Sciatic nerve (tissue), 2 donors: ENCODE measurements at places on chromosomes 5 and 9. TPM values are rescaled to one million over a fixed set of nuclear protein-coding genes. Genes with fewer than 3 reads are reported as not detected.
A peak's percentile ranks its signal among the peaks of the same experiment; 100 is the strongest.

DNA sequence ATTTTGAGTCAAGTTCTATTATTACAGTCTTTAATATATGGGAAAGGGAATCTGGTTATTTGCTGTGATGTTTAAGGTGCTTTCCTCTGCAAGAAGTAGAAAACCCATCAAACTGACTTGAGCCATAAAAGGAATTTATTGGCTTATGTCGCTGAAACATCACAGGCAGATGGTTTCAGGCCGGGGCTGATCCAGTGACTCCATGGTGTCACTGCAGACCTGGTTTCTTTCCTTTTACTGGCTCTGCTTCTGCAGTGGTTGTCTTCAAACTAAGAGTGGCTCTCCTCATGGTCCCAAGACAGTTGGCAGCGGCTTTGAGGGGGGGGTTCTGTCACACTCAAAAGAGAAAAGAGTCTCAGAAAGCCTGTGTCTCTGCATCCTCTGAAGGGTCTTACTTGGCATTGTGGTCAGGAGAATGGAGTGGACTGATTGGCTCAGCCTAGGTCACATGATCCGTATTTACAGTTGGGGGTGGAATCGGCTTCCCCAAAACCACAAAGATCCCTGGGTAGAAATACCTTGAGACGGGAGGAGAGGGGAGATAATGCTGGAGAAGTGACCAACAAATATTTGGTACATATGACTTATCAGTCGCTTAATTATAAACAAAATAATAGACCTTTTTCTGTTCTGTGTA, 106.3 kb downstream of the DAPK1 start:
- no peak for DNase-seq

DNA sequence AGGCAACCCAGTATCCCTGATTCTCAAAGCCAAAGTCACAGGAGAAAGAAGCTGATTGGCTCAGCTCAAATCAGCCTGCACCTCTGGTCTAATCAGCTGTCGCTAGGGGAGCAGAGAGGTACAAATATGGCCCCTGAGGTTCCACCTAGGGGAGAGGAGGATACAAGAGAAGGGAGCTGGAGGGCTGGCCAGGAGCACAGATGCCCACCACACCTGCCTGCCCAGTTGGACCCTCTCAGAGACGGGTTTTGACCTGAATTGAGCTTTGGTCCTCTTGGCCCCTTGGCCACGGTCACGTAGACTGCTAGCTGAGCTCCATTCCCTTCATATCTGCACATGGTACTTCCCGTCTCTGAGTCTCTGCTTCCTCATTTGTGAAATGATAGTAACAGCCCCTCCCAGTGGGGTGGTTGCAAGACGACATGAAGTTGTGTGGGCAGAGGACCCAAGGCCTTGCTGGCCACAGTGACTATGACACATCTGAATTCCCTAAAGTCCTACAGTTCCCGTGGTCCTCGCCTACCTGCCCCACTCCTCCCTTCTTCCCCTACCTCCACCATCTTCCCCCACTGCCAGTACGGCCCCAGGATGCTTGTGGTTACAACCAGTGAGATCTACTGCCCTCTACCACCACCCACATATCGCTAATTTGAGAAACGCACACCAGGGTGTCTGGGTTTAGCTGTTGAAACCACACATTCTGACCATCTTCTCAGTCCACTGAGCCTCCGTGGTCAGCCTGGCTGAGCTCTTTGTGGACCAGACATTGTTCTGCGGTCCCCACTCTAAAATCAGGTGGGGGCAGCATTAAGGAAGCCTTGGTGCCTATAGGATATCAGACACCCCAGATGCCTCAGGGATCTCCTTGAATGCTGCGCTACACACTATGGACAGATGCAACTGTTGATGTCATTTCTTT, 60.3 kb upstream of the NEK6 start:
- DNase-seq, result no peak

GRCh38 chr9:4059437-4059836, 240.4 kb downstream of the GLIS3 start:
- no peak for DNase-seq

- DNase-seq, result no peak
These were observed 42.9 kb upstream of the PJA2 start for GRCh38 chr5:109452661-109453060.

Gene LIFR
- 106 TPM for total RNA-seq

Gene SLCO4C1
- total RNA-seq, result 0.36 TPM

Gene VPS13A
- total RNA-seq, result 30.3 TPM

DNA sequence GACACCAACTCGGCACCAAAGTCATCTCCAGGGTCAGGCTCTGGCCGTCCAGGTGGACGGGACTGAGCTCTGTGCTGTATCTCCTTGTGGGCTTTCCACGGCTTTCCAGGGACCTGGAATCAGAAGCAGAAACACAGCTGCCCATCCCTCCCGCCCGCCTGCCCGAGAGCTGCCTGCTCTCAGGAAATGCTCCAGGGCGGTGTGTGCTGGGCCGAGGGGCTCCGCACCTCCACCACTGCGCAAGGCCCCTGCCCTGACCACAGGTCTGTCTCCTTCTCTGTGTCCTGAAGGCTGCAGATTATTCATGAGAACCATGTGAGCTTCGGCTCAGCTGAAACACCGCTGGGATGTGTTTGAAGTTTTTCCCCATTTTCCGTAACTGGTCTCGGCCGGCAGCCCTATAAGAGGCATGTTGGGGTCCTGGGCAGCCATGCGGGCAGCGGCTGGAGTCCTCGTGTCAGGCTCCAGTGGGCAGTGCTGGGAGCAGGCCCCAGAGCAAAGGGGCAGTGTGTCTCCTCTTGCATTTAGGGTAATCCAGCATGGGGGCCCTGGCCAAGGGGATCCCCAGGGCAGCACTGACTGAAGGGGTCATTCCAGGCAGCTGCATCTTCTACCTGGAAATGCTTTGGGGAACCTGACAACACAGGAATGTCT, 22.8 kb downstream of the NKD2 start:
- no peak for DNase-seq

- DNase-seq, result peak; percentile 59
These were observed 375.2 kb downstream of the ZNF608 start for GRCh38 chr5:124371111-124371706.

Gene MTAP
- total RNA-seq, result 42.5 TPM

GRCh38 chr9:35700031-35700430, 10.3 kb upstream of the TPM2 start:
- no peak for DNase-seq

Gene EEIG1
- total RNA-seq, result 96.8 TPM

DNA sequence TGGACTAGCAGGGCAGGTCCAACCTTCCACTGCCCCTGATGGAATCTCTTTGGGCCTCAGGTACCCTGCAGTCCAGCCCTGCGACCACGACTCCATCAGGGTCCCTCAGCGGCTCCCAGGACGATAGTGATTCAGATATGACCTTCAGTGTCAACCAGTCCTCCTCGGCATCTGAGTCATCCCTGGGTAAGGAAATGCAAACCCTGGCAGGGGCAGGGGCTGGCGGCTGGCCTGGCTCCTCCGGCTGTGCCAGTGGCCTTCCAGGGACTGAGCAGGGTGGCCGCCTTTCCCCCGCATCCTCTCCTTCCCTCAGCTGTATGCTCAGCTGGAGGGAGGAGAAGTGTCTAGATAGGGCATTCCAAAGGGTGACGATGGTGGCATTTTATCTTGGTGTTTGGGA, 45.0 kb downstream of the NEURL1B start:
- no peak for DNase-seq

GRCh38 chr5:140136624-140137023, 10.9 kb downstream of the IGIP start:
- no peak for DNase-seq

Gene EPB41L4B
- total RNA-seq, result 31.8 TPM

DNA sequence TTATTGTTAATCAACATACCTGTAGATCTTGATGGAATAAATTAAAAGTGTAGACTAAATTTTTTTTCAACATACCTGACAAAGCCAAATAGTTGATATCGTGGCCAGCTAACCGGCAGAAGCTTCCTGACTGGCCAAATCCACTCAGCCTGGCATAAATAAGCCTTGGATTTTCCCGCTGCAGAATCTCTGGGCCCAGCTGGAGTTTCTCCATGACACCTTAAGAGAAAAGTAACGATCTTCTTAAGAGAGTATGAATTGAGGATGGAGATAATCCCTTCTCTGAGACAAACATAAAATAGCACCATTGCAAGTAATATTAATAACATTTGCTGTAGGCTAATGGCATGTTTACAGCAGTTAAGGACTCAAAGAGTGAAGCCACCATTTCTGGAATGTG, 2.2 kb downstream of the AMACR start:
- DNase-seq, result no peak

Gene TEX48
- total RNA-seq, result not detected

- no peak for DNase-seq
These were observed 322.6 kb upstream of the MSX2 start for GRCh38 chr5:174401793-174402192.

Gene ANKHD1
- 144 TPM for total RNA-seq
